Ovary (tissue), 10 donors: ENCODE measurements at places on chromosomes 6 and 20. TPM values are rescaled to one million over a fixed set of nuclear protein-coding genes. Genes with fewer than 3 reads are reported as not detected.
A peak's percentile ranks its signal among the peaks of the same experiment; 100 is the strongest.

DNA sequence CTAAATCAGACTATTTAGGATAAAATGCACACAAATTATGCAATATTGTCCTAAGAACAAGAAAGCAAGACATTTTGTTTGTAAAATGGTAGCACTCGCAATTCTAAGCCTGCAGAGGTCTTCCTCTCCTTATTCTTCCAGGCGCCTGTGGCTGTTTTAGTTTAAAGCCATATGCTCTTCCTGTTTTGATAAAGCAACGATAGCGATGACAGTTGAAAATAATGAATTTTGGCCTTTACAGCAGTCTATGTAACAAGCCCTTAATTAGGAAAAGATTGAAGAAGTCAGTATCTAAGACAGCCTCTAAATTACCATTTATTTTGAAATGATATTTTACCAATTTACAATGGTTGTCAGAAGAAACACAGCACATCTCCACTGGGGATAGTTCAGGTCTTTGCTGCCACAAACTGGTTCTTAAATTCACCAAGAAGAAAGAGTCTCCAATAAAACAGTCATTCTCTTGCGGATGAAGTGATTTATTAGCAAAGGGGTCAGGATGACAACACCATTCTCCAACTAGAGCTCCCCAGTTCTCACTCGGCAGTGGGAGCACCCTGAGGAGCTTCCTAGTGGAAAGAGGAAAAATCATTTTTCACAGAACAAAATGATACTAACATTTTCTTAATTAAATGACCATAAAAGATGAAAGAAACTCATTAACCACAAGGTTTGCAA is 21.4 kb downstream of the UBE3D start:
- no peaks in the 10 kb centered on the region for H3K4me1 ChIP-seq
- H3K27ac ChIP-seq, result no peak overlapping the region
- H3K27me3 ChIP-seq, result no peaks in the 10 kb centered on the region

GRCh38 chr6:21478883-21479539 is 114.5 kb upstream of the SOX4 start:
- DNase-seq, result peak; percentile 67
- no peak overlapping the region for H3K27ac ChIP-seq
- no peaks in the 10 kb centered on the region for H3K27me3 ChIP-seq
- peaks cover 12% of the 10 kb centered on the region for H3K4me1 ChIP-seq
- peak overlapping the region; percentile 12 for H3K4me3 ChIP-seq

The LINC00237 gene
- not detected for polyA plus RNA-seq

The DEFB124 gene
- polyA plus RNA-seq, result not detected
